Stimulated activated CD4-positive, alpha-beta T cell treated with anti-CD3 and anti-CD28 coated beads, Interleukin-15, amount 100 ng/mL, for 1 hour (primary cell): ENCODE measurements at places on chromosomes 5 and 9.

DNA sequence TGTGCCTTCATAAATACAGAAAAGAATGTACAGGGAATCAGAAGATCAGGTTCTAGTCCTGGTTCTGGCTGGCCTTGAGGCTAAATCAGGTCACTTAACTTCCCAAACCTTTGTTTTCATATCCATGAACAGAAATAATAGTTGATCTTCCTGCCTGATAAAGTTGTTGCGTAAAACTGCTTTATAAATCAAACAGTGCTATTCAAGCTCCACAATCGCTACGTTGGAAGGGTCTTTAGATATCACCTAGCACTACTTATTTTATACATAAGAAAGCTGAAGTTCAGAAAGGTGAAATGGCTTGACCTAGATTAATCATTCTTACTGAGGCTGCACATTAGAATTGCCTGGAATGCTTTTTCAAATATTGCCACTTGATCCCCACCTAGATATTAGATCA is 36.3 kb upstream of the GCNT4 start:
- no peak for DNase-seq

GRCh38 chr5:152124409-152125041 is 199.9 kb upstream of the GLRA1 start:
- DNase-seq, result no peak

- DNase-seq, result no peak
These were observed 6.2 kb upstream of the CPEB4 start for GRCh38 chr5:173881811-173882575.

DNA sequence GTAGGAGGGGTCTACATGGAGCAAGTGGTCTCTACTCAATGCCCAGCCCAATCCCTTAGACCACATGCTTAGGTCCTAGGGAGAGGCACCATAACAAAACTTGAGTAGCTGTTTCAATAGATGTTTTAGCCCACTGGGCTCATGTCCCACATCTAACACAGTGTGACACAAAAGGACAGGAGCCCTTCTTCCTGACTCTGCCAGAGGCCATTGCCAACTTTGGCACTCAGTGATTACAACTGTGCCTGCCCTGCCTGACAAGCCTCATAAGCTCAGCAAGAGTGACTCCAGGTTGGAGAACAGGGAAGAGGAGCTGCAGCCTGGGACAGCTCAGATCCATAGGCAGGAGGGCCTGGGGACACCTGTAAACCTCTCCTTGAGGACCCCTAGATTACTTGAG is 230.8 kb downstream of the ENC1 start:
- DNase-seq, result no peak

- DNase-seq, result no peak
These were observed 17.6 kb upstream of the NANS start for GRCh38 chr9:98038958-98039357.
